ENCODE measurements at places on chromosomes 12 and 14.

DNA sequence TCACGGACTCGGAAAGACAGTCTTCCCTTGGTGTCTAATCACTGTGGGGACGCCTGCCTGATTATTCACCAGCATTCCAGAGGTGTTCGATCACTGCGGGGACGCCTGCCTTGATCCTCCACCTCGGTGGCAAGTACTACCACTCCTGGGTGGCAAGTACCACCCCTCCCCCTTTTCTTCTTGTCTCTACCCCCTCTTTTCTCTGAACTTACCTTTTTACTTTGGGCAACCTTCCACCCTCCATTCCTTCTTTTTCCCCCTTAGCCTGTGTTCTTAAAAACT is 12.0 kb upstream of the LGMN start:
- no peak for DNase-seq

GRCh38 chr14:93232159-93232558 is 25.1 kb downstream of the UBR7 start:
- no peak for DNase-seq

- no peak for DNase-seq
Measured at GRCh38 chr14:104587641-104588040, 8.1 kb downstream of the C14orf180 start.

DNA sequence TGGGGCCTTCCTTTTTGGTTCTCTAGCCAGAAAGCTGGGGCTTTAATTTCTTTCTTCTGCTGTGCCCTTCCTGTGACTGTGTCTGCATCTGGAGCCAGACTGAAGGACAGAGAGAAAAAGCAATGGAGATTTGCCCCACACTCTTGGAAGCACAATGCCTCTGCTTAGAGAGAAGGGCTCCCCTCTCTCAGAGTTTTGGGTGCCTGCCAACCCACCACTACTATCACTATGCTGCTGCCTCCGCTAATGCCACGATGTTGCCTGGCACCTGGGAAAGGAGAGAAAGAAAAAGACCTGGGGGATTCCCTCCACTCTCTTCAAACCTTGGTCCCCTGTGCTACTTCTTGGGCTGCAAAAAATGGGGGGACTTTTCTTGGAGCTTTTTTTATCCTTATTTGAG is 52.6 kb downstream of the TMEM260 start:
- DNase-seq: no peak

DNA sequence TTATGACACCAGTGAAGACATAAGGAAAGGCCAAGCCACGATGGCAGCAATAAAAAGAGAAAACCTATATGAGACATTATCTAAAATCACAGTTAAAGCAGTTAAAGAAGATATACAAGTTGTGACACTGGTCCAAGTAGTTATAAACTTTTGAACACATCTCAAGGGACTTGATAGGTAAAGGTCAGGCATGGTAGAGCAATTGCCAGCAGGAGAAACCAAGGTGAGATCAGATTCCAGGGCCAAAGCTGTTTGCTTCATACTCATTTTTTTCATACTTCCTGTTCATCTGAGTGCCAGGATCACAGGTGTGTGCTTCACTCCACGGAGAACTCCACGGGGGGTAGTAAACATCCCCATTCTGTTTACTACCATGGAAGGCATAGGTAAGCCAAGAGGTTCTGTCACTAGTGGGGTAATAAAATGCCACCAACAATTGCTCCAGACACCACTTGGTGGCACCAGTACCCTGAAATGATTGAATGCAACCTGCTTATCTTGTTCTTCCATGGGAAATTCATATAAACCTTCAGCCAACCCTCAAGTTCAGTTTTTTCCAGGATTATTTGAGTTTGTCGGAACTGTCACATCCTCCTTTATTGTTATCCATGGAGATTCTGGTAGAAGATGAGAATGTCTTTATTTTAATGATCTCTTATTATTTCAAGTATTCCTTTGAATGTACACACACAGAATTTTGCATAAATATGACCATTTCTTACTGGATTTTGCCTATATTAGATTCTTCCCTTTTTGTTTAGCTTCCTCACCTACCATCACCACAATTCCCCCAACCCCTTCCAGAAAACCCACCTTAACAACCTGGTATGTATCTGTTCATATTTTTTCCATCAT is 59.2 kb upstream of the TSPAN8 start:
- no peak for DNase-seq

Measured in activated CD4-positive, alpha-beta T cell treated with anti-CD3 and anti-CD28 coated beads, Interleukin-2, amount 50 U/mL, for 1 hour (primary cell).